ENCODE measurements at places on chromosomes 12 and 14.

DNA sequence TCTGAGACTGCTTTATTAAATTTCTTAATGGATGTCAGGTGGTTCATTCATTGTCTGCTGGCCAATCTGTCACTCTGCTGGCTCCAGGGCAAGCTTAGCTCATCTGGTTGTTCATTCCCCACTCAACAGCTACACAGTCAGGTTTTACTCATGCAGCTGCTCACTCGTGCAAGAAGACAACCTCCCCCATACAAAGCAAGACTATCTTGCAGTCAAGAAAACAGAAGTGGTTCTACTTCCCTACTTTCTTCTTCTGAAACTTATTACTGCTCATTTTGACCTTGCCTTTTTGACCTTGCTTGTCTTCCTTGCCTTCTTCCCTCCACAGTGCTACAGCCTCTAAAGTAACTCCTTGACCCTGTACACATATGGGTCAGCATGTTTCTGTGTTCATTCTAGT, 277.9 kb downstream of the SSPN start:
- DNase-seq, result no peak

DNA sequence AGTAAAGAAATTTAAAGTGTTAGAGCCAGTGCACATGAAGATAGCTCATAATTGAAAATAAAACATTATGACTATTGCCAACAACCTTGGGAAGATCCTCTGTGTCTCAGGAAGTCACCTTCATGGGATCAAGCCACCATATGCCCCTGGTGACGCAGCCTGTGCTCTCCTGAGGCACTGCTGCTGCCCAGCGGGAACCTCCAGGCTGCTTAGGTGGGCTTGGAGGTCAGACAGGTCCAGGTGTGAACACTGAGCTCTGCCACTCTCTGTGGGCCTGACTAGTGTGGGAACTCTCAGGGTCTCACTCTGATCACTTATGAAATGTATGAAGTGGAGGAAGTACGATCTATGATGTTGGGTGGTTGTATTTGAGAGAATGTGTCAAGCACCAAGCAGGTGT, 16.7 kb downstream of the SLC35E3 start:
- DNase-seq, result no peak

- no peak for DNase-seq
Measured at GRCh38 chr14:51334566-51334965, 94.5 kb downstream of the TMX1 start.

DNA sequence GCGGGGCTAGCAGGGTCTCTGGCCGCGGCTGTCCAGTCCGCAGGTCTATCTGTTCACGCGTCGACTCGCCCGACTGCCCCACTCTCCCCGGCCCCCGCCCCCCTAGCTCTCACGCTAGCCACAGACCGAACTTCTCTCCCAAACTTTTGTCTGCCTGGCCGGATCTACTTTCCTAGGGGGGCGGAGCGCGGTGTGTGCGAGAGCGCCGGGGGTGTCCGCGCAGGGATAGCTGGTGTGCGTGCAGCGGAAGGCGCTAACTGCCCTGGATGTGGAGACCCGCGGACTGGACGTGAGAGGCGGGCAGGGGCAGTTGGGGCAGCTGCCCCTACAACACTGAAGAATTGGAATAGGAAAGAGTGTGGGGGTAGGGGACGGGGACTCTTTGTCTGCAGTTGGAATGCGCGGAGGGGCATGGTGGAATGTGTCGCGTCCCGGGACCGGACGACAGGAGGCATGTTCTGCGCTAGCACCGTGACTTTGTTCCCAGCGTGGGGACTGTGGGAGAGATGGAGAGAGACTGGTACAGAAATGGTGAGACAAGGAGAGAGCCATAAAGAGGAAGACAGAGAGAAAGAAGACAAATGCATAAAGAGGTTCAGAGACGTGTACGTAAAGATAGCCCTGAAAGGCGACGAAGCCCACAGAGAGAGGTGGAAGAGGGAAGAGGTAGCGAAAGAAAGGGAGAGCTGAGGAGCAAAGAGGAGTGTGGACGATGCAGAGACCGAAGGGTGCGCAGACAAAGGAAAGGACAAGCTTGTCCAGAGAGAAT, at the start of gene AJUBA:
Gene AJUBA (minus strand): TSS at position 75 of the 769 bp plus-strand sequence. CDS start 285 bp downstream, outside the sequence.
- DNase-seq, result peak; percentile 98

- peak; percentile 37 for DNase-seq
Measured at GRCh38 chr12:49340971-49341776, 4.2 kb upstream of the C1QL4 start.

DNA sequence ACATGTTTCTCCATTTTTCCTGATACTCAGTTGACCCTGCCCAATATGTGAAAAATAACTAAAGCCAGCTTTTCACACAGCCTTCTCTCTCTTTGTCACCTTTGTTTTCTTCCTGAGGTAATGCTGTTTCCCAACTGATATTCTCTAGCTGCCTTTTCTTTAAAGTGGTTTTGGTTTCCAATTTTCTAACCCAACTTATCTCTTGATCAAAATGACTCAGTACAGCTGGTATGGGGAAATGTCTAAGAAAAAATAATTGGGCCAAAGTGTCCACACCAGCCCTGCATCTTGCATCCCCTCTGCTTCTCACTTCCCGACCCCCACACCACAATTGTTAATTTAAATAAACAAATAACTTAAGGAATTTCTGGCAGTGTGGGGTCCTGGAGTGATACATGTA, 193.8 kb downstream of the SYT1 start:
- DNase-seq, result no peak

- DNase-seq, result no peak
Measured at GRCh38 chr12:124508381-124509079, 58.9 kb downstream of the NCOR2 start.

GRCh38 chr14:75254901-75255584, 23.6 kb upstream of the FOS start:
- DNase-seq, result peak; percentile 91

- no peak for DNase-seq
Measured at GRCh38 chr12:52066346-52067080, 3.3 kb upstream of the ATG101 start.
